DMS153 (cell line): ENCODE measurements at places on chromosomes 6 and 20.

DNA sequence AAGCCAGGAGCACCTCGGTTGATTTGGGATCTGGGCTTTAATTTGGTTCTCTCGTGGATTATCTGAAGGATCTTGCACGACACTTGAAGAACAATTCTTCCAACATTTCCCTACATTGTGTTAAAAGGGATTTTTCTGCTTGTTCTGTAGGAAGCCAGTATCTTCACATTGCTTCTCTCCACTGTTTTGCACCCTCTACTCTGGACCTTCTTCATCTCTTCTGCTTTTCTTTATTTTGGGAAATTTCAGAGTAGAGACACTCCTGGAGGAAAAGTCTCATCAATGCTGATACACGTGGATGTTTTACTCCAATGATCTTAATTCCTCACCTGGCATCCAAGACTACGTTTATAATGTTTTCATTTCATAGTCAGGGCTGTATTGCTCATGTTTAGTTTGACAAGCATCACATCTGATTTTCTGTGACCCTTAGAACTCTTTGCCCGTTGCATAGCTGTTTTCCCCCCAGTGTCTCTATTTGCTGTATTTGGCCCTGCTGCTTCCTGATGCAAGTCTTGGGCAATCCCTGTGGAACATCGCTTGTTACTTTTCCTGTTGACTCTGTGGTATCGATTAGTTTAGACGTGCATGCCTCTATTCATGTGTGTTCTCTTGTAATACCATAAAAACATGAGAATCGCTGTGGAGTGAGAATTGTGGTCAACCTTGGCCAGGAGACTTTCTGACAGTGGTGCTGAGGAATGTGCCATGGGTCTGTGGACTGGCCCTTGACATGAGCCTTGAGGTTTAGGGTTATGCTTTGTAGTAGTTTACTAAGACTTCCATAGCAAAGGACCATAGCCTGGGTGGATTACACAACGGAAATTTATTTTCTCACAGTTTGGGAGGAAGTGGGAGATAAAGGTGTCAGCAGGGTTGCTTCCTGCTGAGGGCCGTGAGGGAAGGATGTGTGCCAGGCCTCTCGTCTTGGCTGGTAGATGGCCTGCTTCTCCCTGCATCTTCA lies 12.5 kb downstream of the PLCB1 start:
- no peak for DNase-seq

- peak; percentile 37 for DNase-seq
Measured at GRCh38 chr6:135423649-135424128, 73.9 kb downstream of the AHI1 start.

DNA sequence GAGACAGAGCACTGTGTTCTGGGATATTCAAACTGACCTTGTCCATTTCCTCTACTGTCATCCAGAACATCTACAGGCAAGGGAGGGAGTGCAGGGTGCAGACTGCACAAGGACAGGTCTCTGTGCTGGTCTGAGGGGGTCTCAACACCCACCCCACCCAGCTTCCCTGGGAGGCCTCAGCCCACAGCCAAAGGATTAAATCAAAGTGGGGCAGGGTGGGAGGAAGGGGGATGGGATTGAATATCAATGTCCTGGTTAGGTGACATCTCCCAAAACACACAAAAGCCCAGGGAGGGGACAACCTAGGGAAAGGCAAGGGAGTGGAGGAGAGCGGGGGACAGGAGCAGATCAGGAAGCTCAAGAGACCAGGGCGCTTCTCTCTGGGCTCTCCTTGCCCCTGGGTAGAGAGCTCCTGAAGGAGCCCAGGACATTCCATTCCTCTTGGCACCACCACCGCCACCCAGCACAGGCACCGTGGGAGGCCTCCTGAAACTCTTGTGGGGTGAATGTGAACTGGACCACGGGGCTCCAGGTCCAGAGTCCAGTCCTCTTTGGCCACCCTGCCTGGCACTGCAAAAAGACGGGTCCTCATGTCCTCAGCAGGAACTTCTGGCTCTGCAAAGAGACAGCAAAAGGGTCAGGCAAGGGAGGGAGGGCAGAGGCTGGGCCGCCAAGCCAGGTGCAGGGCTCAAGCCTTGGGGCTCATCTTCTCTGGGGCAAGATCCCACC lies 73.9 kb downstream of the JPH2 start:
- no peak for DNase-seq

GRCh38 chr6:53440336-53440945 lies 91.7 kb upstream of the ELOVL5 start:
- DNase-seq: no peak

- DNase-seq: no peak
Measured at GRCh38 chr6:744666-745353, 51.9 kb upstream of the EXOC2 start.

GRCh38 chr6:38720295-38720694 lies 5.2 kb downstream of the DNAH8 start:
- no peak for DNase-seq

GRCh38 chr6:118771253-118771652 lies 119.9 kb upstream of the CEP85L start:
- DNase-seq: peak; percentile 53

GRCh38 chr6:85252085-85252484 lies 197.8 kb upstream of the NT5E start:
- no peak for DNase-seq

GRCh38 chr6:152948150-152948768 lies 34.6 kb downstream of the FBXO5 start:
- no peak for DNase-seq

- DNase-seq: no peak
Measured at GRCh38 chr6:168097221-168097620, 18.2 kb upstream of the FRMD1 start.

DNA sequence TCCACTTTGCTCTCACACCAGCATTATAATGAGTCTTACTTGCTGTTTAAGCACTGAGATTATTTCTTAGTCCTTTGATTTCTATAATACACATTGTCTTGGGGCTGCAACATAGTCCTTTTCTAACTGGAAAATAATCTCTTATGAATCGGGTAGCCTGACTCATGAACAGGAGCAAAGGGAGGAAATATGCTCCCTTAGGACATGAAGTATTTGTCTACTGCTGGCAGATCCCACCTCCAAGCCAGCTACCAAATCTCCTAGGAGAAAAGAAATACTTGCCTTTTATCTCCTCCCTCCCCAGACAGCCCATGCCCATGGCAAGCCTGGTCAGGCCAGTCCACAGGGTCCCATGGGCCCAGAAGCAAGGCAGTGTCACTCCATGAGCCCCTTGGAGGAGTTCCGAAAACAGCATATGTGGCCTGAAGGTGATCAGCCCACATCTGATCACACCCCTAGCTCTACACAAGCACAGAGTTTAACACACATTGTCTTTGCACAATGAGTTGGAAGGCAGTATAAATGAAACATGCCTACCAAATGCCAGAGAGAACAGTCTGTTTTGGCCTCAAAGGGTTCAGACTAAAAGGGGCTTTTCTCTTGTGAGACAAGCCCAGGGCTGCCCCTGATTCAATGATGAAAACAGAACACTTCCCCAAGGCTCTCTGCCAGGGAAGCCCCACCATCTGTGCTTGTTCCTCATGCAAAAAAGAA lies 37.1 kb upstream of the SLC4A11 start:
- DNase-seq: no peak

- DNase-seq: no peak
Measured at GRCh38 chr6:25320459-25320858, 41.3 kb downstream of the CARMIL1 start.
